ENCODE measurements at places on chromosomes 5 and 9.

DNA sequence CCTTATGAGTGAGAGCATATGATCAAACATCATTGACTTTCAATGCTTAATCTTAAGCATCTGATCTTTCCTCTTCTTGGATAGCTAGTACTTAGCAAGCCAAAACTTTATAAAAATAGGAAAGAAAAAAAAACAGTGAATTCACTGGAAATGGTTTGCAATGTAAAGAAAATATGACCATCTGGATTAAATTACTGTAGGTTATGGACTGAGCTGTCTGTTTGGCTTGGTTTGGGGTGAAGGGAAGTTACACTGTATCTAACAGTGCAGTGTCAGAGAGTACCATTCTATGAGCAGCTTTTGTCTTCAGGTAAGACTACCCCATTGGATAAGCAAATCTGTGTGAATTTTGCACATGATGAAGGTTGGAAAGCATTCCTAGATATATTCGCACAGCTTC, 151.4 kb downstream of the TLE1 start:
- DNase-seq, result no peak

DNA sequence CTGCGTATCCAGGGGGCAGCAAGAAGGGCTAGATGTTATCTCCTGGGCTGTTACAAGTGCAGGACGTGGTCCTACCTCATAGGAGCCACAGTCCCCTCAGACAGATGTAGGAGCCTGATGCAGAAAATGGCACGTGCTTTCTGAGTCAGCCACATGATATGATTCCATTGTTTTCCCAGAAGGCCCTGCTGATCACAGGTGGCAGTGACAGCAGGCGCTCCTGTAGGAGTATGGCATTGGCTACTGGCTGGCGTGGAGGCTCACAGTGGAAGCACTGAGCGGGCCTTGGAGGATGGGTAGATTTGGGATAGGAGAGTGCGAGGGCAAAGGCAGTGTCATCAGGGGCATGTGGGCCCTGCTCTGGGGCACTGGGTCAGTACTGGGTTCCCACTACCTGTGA, 21.9 kb downstream of the USP20 start:
- no peak for DNase-seq

GRCh38 chr9:124308606-124309491, 51.1 kb downstream of the NEK6 start:
- DNase-seq, result no peak

- no peak for DNase-seq
These were observed 43.4 kb upstream of the CDKN2B start for GRCh38 chr9:22052376-22052945.

DNA sequence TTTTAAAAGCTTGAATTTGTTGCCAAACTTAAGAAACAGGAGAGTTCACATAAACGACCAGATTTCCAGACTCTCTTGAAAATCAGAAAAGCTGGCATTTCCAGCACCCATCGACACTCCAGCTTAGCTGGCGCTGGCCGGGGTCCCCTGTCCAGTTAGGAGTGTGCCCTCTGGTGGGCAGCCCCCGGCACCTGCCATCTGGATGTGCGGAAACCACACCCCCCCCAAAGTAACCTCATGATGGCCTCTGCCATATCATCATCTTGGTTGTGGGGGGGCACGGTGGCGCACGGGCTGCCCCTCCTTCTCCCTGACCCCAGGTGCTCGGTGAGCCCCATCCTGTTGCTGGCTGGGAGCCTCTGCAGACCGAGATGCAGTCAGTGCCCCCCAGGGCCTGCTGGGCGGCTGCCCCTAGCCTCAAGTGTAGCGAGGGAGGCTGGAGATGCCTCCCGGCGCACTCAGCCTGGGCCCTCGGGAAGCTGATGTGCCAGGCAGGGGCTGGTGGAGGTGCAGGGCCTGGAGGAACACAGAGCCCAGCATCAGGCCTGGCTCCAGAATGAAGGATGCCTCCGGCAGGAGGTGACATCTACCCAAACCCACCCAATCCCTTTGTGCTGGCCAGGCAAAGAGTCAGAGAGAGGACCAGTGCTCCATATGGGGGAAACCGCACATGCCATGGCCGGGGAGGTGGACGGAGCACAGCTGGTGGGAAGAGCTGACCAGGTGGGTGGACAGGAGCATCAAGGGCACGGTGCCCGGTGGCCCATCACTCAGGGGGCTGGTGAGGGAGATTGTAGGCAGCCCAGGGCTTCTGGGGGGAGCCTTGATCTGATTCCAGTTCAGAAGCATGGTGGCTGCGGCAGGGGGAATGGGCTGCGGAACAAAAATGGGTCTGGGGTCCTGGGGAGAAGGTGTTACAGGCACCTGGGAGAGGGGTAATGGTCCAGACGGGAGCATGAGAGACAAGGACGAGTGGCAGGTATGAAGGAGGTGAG, 70.6 kb downstream of the ADAMTS2 start:
- DNase-seq, result no peak

DNA sequence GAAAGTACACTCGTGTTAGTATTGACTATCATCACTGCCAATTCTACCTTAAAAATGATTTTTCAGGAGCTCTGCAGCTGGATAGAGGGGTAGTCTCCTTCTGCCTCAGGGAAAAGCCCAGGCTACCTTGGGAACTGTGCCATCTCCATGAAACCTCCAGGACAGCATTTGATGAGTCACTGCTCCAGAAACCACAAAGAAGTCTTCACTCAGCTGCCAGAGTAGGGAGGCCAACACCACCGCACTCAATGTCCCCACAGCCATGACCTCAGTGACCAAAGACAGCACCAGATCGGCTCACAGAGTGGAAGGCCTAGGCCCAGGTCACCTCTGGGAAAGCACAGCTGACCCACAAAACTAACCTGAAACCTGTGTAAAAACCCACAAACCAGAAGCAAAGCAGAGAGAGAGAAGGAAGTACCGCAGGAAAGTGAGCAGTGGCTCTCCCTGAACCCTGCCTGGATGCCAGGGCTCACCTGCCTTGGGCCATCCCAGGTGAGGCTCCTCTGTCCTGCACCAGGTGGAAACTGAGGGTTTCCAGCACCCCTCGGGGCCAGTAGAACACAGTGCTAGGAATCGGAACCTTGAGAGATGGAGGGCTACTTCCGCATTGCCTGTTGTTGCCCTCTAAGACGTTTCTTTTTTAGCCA, 30.0 kb downstream of the S1PR3 start:
- no peak for DNase-seq
